ENCODE measurements at places on chromosomes 2 and 18.

- peak; percentile 34 for DNase-seq
Measured at GRCh38 chr2:121888189-121888557, 132.7 kb downstream of the TSN start.

DNA sequence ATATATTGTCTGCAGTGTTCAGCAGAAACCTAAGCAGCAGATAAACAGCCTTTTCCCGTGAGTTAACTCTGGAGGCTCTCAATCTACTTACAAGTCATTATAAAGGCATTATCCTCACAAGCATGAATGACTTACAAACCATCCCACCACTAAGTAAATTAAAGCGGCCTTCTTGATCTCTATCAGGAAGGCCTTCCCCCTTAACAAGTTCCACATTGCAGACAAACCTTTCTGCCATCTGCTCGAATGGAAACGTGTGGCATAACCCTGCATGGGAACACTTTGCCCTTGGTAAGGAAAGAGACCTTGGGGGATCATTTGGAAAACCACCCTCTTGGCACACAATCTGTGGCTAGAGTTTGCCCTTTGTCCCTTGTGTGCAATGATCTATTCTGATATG lies 199.5 kb downstream of the OSR1 start:
- no peak for DNase-seq

DNA sequence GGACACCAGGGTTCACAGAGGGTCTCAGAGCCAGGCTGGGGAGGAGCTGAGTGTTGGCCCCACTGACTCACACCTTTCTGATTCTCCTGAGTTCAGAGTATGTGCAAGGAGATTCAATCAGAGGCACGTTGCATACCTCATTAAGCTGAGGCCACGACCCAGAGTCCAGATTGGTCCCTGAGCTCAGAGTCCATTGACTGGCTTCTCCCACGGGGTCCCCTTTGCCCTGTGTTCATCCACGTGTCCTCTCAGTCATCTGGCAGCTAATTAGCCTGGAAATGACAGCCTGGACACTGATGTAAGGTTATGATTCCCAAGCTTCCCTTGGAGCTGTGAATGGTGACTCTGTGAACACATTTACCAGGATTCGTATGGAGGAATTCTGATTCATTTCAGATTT lies 267.2 kb downstream of the SH3BP4 start:
- no peak for DNase-seq

- DNase-seq = no peak
Measured at GRCh38 chr18:42860011-42860410, 255.5 kb downstream of the RIT2 start.

DNA sequence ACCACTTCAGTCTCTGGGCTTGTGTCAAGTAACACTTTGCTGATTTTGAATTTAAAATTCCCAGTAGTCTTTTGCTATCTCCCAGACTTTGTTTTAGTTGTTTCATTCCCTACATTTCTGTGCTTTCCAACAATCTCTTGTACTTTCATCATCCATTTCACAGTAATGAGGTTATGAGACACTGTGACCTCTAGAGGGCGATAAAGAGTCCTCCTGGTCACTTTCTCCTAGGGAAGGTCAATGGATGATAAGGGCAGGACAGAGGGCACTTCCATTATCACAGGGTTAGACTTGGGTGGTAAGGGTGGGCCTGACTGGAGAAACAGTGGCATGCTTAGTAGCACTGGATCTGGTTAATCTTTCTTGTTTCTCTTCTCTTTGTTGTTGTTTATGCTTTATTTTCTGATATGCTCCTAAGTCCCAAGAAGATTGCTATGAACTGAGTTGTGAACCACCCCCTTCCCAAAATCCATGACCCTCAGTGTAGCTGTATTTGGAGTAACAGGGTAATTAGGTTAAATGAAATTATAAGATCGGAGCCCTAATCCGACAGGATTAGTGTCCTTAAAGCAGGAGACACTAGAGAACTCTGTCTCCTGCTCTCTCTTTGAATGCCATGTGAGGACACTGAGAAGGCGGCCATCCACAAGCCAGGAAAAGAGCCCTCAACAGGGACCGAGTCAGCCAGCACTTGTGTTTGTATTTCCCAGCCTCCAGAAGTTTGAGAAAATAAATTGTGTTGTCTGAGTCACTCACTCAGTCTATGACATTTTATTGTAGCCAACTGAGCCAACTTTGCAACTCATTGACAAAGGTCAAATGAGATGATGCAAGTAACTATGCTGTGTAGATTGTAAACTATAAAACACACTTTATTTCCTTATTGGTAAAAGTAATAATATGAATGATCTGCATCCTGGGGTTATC lies 779.2 kb downstream of the CNTNAP5 start:
- peak; percentile 0 for DNase-seq

DNA sequence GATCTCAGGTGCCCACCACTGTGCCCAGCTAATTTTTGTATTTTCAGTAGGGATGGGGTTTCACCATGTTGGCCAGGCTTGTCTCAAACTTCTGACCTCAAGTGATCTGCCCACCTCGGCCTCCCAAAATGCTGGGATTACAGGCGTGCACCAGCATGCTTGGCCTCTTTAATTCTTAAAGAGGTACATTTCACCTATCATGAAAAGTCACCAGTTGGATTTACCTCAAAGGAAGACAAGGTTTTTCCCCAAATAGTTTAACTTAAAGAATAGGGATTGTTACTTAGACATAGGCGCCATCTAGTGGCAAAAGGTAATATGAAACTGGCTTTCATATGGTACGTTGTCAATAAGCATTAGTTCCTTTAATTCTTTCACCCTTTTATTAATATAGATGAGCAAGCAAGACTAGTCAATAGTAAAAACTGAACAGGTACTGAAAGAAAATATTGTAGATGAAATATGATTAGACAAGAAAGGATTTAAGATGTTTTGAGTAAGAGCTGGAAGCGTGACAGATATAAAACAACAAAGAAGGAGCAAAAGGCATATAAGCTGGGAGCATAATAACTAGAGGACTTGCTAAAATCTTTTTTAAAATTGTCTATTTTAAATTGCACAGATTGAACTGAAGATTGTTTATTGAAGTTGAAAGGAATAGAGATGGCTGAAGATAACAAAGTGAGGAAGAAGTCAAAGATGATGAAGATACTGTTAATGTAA lies 35.0 kb upstream of the PSMD14 start:
- DNase-seq = peak; percentile 55

DNA sequence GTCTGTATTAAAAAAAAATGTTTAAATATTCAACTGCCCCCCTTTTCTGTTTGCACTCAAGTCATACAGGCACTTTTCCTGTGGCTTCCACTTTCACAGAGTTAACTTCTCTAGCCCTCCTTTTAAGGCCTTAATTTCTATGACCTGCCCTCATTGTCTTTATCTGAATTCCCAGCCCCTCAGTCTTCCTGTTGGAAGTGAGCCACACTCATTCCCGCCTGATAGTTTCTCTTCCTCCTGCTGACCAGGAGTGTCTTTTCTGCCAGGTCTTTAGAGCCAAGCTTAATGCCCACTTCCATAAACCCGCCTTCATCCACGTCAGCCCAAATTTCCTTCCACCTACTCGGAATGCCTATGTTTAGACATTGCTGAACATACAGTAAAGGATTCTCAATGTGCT lies 10.5 kb downstream of the COPS8 start:
- no peak for DNase-seq

GRCh38 chr2:229375251-229375650 lies 104.2 kb upstream of the PID1 start:
- no peak for DNase-seq

DNA sequence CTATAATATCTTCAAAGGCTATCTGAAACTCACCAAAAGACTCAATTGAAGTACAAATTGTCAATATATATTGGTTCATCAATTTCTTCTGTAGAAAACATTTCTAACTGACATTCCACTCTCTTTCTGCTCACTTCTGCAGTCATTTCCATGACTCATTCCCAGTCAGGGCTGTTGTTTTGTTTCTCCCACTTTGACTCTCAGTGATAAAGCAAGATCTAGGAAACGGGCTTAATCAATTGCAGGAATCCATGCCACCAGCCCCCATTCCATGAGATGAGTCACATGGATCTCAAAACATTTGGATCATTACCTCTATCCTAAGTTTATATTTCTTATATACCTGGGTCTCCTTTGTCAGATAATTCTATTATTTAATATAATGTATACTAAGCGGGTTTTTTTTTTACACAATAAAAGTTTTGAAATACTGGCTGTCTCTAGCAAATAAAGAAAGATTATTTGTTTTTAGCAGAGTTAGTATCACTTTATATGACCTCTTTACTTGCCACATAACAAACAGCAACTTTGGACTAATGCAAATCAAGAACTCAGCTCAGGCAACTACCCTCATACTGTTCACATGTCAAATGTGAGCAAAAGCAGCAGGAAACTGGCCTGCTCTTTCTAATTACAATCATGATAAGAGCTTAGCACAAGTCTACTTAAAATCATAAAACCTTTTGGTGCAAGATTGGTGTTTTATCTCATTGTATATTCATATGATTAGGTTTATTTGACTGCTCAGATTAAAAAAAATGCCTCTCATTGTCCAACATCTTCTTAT lies 251.1 kb upstream of the PIK3C3 start:
- DNase-seq = no peak

DNA sequence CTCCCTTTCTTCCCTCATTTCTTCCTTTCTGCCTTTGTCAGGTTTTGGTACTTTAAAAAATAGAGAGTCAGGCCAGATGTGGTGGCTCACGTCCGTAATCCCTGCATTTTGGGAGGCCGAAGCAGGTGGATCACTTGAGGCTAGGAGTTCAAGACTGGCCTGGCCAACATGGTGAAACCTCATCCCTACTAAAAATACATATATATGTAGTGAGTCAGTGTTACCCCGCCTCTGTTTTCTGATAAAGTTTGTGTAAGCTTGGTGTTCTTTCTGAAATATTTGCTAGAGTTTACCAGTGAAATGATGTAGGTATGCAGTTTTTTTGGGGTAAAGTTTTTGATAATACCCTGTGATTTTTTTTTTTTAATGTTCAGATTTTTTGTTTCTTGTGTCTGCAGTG lies 58.8 kb downstream of the DGKD start:
- no peak for DNase-seq

DNA sequence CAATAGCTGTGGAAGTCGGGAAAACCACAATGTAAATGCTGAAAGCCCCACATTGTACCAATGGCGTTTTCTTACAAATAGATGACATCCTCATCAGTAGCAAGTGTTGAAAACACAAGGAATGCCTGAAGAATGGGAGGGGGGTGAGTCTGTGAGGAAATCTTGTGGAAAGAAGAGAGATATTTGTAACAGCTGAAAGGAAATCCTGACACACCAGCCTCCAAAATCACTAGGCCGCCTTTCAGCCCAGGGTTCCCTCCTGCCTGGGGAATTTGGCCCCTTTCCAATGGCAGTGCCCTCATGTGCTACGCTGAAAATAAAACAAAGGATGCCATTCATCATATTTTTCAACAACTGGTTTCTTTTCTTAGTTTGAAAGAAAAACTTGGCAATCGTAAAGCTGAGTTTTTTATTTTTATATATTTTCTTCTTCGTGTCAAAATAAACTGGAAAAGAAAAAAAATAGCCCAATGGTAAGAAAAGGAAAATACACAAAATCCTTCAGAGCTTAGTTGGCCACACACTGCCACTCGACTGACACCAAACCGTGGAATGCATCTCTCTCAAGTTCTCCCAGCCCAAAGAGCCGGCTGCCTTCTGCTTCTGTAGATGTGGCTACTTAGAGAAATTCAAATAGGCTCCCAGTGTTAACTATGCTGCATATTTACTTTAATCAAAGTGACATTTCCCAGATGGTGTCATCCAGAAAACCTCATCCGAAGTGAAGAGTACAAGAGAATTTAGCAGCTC lies 52.0 kb downstream of the FTCDNL1 start:
- DNase-seq = peak; percentile 26

DNA sequence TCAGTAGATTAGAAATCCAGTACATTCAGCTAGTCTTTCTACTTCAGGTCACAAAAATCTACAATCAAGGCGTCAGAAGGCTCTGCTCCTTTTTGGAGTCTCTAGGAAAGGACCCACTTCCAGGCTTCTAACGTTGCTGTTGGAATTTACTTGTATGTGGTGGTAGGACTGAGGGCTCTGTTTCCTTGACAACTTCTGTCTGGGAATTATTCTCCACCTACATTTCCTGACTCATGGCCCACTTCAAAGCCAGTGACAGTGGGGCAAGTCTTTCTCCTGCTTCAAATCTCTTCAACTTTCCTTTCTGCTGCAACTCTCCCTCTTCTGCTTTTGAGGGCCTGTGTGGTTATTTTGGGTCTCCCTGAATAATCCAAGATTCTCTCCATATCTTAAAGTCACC lies 10.4 kb upstream of the TMX3 start:
- no peak for DNase-seq

DNA sequence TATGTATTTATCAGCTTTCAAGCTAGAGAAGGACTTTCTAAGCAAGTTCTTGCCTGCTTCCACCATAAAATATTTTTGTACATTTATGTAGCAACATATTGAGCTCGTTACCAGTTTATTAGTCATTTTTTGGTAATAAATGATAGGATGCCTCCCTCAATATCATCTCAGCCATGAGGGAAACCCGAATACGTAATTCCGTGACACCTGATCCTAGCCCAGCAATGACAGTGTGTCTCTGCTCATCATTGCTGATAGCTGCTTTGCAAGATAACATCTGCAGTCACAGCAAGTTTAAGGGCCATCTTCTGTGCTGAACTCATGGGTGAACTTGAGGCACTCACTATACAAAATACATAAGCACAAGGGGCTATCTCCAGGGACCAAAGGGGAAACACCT lies 62.2 kb downstream of the COL6A3 start:
- DNase-seq = no peak

- DNase-seq = no peak
Measured at GRCh38 chr2:12051831-12052230, 305.4 kb downstream of the LPIN1 start.
